ENCODE measurements at places on chromosomes 13 and 19.

- DNase-seq: no peak
These were observed 1115.9 kb upstream of the PCDH9 start for GRCh38 chr13:68345963-68346531.

- no peak for DNase-seq
These were observed 12.8 kb upstream of the TMEM86B start for GRCh38 chr19:55241143-55241934.

- DNase-seq: no peak
These were observed 231.2 kb downstream of the ZIC5 start for GRCh38 chr13:99740251-99740979.

- no peak for DNase-seq
These were observed 6.8 kb downstream of the FAM98C start for GRCh38 chr19:38409631-38410133.

DNA sequence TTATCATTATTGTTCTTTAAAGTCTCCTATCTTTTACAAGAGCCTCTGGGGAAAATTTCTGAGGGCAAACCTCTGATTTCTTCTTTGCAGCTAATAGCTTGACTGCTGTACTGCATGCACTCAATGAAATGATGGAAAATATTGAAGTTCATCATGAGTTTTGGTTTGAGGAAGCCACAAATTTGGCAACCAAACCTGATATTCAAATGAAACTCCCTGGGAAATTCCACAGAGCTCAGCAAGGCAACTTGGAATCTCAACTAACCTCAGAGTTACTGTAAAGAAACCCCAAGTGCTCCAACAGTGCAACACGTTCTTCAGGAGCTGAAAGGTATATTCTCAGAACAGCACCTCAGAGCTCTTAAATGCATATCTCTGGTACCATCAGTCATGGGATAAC, 14.2 kb upstream of the RNF6 start:
- DNase-seq: no peak

DNA sequence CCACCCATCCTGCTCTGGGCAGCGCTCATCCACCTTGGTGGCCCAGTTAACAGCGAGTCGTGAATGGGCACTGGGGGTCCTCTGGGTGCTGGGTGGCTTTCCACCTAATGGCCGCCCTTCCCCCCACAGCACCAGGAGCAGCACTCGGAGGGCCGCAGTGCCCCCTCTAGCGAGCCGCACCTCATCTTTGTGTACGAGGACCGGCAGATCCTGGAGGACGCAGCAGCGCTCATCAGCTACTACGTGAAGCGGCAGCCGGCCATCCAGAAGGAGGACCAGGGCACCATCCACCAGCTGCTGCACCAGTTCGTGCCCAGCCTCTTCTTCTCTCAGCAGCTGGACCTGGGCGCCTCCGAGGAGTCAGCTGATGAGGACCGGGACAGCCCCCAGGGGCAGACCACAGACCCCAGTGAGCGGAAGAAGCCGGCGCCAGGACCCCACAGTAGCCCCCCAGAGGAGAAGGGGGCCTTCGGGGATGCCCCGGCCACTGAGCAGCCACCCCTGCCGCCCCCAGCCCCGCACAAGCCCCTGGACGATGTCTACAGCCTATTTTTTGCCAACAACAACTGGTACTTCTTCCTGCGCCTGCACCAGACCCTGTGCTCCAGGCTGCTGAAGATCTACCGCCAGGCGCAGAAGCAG, 19.3 kb upstream of the F2RL3 start:
- DNase-seq: no peak

DNA sequence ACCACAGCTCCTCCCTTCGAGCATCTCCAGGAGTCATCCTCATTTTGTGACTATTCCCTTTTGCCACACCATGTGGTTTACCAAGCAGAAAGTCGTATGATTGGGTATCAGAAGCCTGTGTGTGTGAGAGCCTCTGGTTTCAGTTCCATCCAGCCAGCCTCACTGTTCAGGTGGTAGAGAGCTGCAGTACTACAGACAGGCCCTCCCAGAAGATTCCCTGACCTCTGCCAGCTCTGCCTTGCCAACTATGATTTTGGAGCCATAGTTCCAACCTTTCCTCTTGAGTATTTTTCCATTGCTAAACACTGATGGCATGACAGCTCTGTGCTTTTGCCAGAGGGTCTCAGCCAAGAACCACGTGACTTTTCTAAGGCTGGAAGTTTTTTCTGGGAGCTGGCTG, 82.5 kb downstream of the DHRS12 start:
- DNase-seq: no peak

- no peak for DNase-seq
These were observed 7.2 kb upstream of the CCDC97 start for GRCh38 chr19:41302624-41303351.

DNA sequence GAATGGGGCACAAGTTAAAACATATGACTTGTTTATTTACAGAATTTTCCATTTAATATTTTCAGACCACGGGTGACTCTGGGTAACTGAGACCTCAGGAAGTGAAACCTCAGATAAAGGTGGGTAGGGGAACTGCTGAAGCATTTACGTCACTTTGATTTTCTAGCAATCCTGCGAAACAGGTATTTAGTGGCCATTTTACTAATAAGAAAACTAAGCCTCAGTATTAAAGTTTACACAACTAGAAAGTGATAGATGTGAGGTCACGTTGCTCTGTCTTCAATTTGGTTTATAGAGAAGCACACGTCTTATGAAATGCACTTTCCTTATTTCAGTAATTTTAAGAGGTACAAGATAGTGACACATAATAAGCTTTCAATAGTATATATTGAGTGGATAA, 402.8 kb downstream of the FGF9 start:
- DNase-seq: no peak

- DNase-seq: peak; percentile 83
These were observed 38.8 kb upstream of the ALOX5AP start for GRCh38 chr13:30696278-30697176.

GRCh38 chr13:80547885-80548825, 207.2 kb upstream of the SPRY2 start:
- no peak for DNase-seq

- no peak for DNase-seq
These were observed 521.0 kb downstream of the SUCLA2 start for GRCh38 chr13:47480121-47480520.

GRCh38 chr13:30808600-30808999, 73.3 kb downstream of the ALOX5AP start:
- no peak for DNase-seq
